ENCODE measurements at places on chromosomes 7 and 10. TPM values are rescaled to one million over a fixed set of nuclear protein-coding genes. Genes with fewer than 3 reads are reported as not detected.

DNA sequence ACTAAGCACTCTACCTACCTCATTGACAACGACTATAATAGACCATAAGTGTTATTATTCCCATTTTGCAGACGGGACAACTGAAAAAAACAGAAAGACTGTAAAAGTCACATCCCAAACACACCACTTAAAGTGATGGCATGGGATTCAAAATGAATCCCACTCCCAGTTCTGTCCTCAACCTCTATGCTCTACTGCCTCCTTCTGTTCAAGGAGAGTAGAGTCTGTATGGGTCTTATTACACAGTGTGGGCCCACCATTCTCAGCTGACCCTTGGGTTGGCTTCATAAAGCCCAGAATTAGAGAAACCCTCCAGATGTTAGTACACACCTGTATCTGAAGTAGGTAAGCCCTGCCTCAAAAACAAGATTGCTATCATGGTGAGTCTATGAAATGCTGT, 102.2 kb downstream of the GRM8 start:
- DNase-seq: no peak
- H3K36me3 ChIP-seq: no peaks in the 10 kb centered on the region
- H3K4me1 ChIP-seq: no peaks in the 10 kb centered on the region

GRCh38 chr7:140010194-140010895, 52.4 kb downstream of the PARP12 start:
- H3K36me3 ChIP-seq: no peaks in the 10 kb centered on the region
- no peak for DNase-seq
- no peaks in the 10 kb centered on the region for H3K4me1 ChIP-seq
- H3K27ac ChIP-seq: no peak overlapping the region
- H3K27me3 ChIP-seq: no peaks in the 10 kb centered on the region
- H3K4me3 ChIP-seq: no peak overlapping the region

GRCh38 chr7:71193099-71193810, 61.3 kb downstream of the GALNT17 start:
- H3K4me3 ChIP-seq: no peak overlapping the region
- no peaks in the 10 kb centered on the region for H3K36me3 ChIP-seq
- no peak overlapping the region for H3K27ac ChIP-seq
- no peaks in the 10 kb centered on the region for H3K27me3 ChIP-seq
- no peaks in the 10 kb centered on the region for H3K4me1 ChIP-seq
- DNase-seq: no peak

GRCh38 chr10:113945075-113945686, 90.7 kb downstream of the NHLRC2 start:
- H3K27me3 ChIP-seq: no peaks in the 10 kb centered on the region
- no peak overlapping the region for H3K27ac ChIP-seq
- DNase-seq: no peak
- H3K4me1 ChIP-seq: no peaks in the 10 kb centered on the region

DNA sequence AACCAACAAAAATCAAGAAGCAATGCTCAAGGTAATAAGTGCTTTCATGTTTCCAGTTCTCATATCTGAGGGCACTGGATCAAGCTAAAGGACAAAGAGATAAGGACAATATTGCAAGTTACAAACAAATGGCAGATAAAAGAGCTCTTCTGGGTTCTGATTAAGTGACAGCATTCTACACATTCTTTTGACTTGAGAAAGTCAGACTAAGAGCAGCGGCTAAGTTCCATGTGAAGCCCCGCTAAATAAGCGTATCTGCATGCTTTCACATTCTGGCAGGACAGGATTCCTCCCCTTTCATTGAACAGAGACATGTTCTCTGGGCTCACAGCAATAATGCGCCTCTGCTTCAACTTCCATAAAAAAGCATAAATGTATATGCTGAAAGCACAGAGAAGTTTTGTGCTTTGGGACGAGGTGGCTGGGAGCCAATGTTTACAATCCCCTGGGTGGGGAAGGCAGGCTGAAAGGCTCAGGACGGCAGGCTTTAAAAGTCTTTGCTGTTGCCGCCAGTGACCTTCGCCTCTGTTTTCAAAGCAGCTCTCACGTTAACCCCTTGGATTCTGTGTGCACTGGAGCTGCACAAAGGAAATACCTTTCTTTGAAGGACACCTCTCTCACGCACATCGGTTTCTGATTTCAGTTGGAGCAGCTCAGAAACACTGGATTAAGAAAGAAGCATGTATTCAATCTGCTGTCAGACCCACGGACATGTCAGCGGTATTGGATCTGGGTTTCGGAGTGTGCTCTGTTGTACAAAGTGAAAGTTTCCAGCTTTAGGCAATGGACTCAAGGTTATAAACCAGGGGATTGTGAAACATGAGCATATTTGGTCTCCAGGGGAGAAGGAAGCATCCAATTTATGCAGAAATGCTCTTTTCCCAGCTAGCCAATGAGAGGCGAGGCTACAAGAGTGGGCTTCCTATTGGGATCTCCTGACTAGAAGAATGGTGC, 105.4 kb upstream of the FAM133B start:
- no peaks in the 10 kb centered on the region for H3K27me3 ChIP-seq
- H3K4me3 ChIP-seq: no peak overlapping the region
- peaks cover 14% of the 10 kb centered on the region for H3K4me1 ChIP-seq
- no peak for DNase-seq
- H3K36me3 ChIP-seq: no peaks in the 10 kb centered on the region

GRCh38 chr10:7443036-7443435, 32.2 kb upstream of the SFMBT2 start:
- no peak overlapping the region for H3K4me3 ChIP-seq
- no peaks in the 10 kb centered on the region for H3K4me1 ChIP-seq
- no peaks in the 10 kb centered on the region for H3K36me3 ChIP-seq
- DNase-seq: no peak

- no peaks in the 10 kb centered on the region for H3K27me3 ChIP-seq
- peaks cover 22% of the 10 kb centered on the region for H3K4me1 ChIP-seq
- H3K4me3 ChIP-seq: no peak overlapping the region
- DNase-seq: no peak
- no peaks in the 10 kb centered on the region for H3K36me3 ChIP-seq
Observed at GRCh38 chr7:135659159-135659846, 3.0 kb upstream of the STMP1 start.

DNA sequence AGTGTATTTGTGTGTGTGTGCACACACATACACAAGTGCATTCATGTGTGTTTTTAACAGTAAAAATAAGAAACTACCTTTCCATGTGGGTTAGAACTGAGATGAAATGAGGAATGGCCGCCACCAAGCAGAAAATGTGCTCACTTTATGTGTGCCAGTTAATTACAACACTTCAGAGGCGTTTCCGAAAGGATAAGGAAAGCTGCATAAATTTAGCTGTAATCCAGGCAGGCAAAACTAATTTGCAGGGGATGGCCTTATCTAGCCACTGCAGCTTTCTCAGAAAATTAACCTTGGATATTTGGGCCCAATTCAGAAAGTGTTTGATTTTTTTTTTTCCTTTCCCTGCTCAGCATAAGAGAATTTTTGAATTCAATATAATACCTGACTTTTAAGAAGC, 328.8 kb upstream of the PHF14 start:
- DNase-seq: no peak
- no peak overlapping the region for H3K27ac ChIP-seq
- H3K4me3 ChIP-seq: no peak overlapping the region
- H3K27me3 ChIP-seq: no peaks in the 10 kb centered on the region
- H3K36me3 ChIP-seq: no peaks in the 10 kb centered on the region

DNA sequence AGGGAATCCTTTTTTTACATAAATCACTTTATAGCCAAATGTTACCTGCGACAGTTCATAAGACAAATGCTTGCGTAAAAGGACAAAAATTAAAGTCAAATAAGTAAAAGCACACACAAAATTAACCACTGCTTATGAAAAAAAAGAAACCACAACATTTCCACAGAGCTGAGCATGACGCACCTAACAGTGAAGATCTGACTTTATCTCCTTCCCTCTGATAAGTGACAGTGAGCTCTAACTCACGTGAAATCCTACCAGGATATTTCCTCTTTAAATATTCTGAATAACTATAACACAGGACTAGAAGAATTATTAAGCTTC, 225.5 kb downstream of the SFMBT2 start:
- no peak overlapping the region for H3K27ac ChIP-seq
- no peak for DNase-seq
- H3K4me1 ChIP-seq: peaks cover 17% of the 10 kb centered on the region
- H3K27me3 ChIP-seq: no peaks in the 10 kb centered on the region
- no peak overlapping the region for H3K4me3 ChIP-seq

DNA sequence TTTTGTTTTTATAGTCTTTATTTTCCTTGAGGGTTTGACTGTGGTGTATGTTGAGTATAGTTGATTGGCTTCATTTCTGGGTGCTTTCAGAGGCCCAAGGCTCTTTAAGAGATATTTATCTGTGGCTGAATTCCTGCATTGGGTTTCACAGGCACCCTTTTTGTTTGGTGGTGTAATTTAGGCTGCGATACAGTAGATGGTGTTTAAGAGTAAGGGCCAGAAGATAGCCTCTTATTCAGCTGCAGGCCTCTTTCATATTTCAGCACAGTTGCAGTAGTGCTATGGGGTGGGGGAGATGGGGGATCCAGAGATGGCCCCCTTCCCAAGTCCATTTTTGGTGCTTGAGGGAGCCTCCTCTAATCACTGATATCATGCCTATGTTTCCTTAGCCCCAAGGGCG, 69.7 kb downstream of the MGAM2 start:
- DNase-seq: no peak
- no peaks in the 10 kb centered on the region for H3K36me3 ChIP-seq
- H3K27me3 ChIP-seq: no peaks in the 10 kb centered on the region
- H3K27ac ChIP-seq: no peak overlapping the region
- H3K4me3 ChIP-seq: no peak overlapping the region

- no peak overlapping the region for H3K4me3 ChIP-seq
- no peak for DNase-seq
- no peaks in the 10 kb centered on the region for H3K27me3 ChIP-seq
Observed at GRCh38 chr10:77909021-77909748, 17.4 kb downstream of the DLG5 start.

GRCh38 chr7:74455928-74456327, 2.2 kb downstream of the GTF2IRD1 start:
- no peaks in the 10 kb centered on the region for H3K36me3 ChIP-seq
- no peak for DNase-seq
- no peak overlapping the region for H3K27ac ChIP-seq
- H3K4me1 ChIP-seq: peaks cover 12% of the 10 kb centered on the region

Gene ADIRF
- not detected for total RNA-seq

Gene CRTAC1
- total RNA-seq: not detected

Gene SPAM1
- total RNA-seq: not detected

Gene PPP1R3C
- total RNA-seq: not detected

Gene ABI1
- total RNA-seq: 37.1 TPM

Gene FEZF1
- not detected for total RNA-seq

Gene NKX1-2
- not detected for total RNA-seq

Gene MXI1
- total RNA-seq: 9.2 TPM

Gene NAT16
- total RNA-seq: not detected

Gene ANKRD16
- 8.5 TPM for total RNA-seq

Gene PDE6C
- not detected for total RNA-seq

Gene ABCB1
- 17.0 TPM for total RNA-seq

Gene AMZ1
- total RNA-seq: 0.07 TPM

Data from CD8-positive, alpha-beta memory T cell (primary cell).